ENCODE measurements at places on chromosomes 1 and 21.

DNA sequence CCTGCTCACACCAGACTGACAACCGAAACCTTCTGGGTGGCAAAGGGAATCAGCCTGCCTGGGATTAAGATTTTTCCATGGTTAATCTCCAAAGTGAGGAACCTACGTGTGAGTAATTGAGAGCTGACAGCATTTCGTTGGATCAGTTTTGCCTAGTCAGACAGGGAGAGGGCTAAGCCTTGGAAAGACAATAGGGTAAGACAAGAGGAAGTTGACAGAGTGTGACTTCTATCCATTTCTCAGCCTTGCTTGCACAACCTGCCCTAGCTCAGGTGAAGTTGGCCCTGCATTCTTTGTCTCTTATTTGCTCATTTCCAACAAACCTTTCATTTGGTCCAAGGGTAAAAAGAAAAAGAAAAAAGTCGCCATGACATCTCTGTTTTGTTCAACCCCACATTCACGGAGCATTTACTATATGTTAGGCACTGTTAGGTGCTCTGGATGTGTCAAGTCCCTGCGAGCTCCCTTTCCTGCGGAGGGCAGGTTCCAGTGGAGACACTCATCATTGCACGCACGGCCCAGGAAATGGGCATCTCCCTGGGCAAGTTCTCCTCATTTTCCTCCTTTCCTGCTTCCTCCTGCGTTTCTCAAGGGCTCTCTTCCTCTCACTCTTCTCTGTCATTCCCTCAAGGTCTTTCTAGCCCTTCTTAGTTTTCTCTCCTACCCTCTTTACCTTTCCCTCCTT, 23.3 kb downstream of the KIRREL1 start:
- no peak for DNase-seq

DNA sequence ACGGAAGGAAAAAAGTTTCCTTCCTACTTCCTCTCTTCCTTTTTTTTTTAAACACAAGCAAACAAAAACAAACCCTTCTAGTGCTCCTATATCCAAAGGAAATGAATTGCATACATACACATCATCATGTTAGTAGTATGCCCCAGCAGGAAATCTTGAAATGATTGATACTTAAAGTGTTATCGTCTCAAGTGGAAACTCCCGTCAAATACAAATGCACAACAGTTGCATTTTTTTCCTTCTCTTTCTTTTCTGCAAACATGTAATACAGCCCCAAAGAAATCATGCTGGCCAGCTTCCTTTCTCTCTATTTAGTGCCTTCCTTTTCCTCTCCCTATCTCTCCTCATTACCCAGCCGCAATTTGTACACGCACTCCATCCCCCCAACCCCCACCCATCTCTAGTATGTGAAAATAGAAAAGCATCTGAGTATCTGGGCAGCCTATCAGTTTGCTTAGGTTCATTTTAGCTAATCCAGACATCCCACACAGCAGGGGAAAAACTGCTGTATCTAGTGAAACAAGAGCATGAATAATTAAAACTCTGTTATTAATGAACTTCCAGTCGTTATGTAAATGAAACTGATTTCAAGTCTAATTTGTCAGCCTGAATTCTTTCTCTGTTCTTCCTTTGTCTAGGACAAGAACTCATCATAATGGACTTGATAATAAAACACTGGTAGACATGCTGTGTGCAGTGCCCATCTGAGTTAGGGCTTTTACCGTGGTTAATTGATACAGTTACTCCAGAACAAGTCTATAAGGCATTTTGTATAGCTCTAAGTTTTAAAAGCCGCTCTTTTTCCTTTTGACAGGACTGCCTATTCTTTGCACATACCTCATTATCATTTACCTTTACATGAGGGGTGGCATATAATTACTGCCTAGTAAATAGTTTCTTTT, 336.5 kb upstream of the ADGRL2 start:
- DNase-seq: no peak

GRCh38 chr1:223429821-223430220, 36.6 kb downstream of the CCDC185 start:
- no peak for DNase-seq

DNA sequence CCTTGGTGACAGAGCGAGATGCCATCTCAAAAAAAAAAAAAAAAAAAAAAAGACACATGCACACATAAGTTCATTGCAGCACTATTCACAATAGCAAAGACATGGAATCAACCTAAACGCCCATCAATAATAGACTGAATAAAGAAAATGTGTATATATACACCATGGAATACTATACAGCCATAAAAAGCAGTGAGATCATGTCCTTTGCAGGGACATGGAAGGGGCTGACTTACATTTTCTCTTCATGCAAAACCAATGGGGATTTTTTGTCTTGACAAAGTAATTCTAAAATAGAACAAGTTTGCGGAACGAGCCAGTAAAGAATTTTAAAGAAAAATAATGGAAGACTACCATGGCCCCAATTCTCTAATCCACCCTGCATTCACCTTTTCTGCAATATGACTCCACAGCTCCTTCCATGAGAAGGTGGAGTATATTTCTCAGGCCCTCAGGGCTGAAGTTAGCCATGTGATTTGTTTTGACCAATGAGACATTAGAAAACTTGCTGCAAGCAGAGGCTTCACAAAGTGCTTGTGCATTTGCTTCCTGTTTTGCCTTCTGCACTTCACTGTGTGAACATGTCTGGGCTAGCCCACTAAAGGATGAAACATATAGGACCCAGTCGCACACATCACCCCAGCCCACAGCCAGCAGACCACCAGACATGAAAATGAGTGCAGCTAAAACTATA, 78.8 kb upstream of the NR5A2 start:
- DNase-seq: peak; percentile 34

DNA sequence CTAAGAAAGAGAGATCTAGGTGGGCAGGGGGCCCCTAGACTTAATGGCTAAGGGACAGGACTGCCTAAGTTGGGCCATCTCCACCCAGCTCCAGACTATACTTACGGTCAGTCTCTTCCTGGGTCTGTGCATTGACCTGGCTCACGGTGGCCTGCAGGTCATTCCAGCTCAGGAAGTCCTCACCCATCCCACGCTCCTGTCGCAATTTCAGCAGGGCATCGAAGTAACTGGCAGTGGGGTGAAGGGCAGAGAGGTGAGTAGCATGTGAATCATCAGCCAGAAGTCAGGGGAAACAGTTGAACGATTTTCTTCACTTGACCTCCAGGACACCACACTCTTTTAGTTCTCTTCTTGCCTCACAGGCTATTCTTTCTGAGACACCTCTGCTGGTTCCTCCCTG, 20.5 kb downstream of the IQGAP3 start:
- DNase-seq: no peak

GRCh38 chr1:103063921-103064320, 44.4 kb downstream of the COL11A1 start:
- DNase-seq: no peak

DNA sequence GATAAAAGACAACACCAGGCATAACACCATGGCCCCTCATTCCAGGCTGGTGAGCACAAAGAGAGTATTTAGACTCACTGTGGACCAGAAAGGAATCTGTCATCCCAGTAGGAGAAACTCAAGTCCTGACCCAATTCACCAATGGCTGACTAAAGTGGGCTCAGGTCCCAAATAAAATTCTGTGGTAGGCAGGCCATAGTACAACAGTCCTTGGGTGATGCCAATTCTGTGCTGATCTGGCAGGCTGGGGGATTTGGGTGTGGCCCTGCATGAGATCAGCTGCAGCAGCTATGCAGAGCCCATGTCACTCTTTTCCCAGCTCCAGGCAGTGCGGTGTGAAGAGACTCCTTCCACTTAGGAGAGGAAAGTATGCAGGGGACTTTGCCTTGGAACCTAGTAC, 245.1 kb downstream of the LBR start:
- DNase-seq: no peak

DNA sequence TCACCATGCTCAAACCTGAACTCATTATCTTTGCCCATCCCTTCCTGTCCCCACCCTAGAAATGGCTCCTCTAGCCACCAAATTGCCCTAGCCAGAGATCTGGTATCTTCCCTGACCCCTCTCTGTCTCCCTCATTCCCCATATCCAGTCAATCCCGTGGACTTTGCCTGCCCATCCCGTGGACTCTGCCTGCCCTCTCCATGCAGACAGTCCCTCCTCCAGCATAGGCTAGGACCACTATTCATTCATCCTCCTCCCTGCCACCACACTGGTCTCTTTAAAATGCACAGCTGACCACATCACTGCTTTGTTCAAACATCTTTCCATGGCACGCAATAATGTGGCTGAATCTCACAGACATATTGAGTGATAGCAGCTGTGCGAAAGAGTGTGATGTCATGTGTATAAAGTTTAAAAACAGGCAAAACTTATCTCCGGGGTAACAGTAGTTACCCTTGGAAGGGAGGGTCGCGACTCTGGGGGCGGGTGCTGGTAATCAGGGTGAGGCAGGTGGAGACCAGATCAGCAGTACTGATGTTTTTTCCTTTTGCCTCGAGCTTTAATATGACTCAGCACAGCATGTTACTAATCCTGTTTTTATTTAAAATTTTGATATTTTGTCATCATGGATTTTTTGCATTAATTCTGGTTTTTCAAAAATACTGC, 4.8 kb upstream of the SLC2A1 start:
- DNase-seq: no peak

- no peak for DNase-seq
Measured at GRCh38 chr1:115251856-115252255, 86.2 kb downstream of the NGF start.

- no peak for DNase-seq
Measured at GRCh38 chr1:228150461-228151179, 890 bp downstream of the GJC2 start.

DNA sequence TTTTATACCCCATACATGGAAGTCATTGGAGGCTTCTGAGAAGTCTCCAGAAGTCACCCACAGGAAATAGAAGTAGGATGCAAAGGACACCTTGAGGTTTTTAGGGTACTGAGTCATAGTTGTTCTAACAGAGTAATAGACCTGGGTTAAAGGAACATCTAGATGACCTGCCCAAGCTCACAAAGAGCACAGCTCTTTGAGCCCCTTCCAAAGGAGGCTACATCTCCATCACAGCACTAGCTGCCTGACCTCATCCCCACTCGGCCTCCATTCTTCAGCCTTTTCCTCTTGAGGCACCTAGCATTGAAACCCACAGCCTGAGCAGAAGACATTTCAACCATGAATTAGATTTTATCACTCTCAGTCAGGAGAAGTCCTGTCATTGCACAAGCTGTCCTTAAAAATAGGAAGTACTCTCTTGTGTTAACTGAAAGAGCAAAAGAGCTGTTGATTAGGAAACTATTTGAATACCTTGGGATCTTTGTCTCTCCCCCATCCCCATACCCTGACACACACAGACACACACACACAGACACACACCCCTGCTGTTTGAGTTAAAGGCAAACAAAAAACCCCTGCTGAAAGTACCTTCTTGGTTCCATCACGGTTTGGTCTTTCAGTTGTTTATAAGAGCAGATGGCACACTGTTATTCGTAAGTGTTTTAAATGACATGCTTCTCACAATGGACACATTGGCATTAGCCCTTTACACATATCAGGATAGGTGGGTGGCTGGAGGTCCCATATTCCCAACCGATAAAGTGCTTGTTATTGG, 22.2 kb downstream of the MKNK1 start:
- DNase-seq: no peak

DNA sequence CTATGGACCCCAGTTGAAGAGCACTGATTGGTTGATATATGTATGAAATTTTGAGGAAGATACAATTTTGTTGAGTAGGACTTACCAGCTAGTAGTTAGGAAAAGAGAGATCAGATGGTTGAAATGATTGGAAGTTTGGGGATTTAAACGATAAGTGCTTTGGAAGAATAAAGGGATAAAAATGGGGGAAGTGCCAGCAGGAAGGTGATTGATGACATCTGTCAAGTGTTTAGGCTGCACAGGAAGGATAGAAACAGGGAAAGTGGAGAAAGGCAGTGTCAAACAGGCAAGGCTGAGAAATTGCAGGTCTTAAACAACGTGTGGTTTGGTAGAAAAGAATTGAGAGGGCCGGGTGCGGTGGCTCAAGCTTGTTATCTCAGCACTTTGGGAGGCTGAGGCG, 22.3 kb downstream of the PDC start:
- DNase-seq: no peak

- DNase-seq: no peak
Measured at GRCh38 chr1:109924316-109924715, 13.7 kb downstream of the CSF1 start.

GRCh38 chr1:67759066-67759465, 74.1 kb downstream of the GADD45A start:
- no peak for DNase-seq

DNA sequence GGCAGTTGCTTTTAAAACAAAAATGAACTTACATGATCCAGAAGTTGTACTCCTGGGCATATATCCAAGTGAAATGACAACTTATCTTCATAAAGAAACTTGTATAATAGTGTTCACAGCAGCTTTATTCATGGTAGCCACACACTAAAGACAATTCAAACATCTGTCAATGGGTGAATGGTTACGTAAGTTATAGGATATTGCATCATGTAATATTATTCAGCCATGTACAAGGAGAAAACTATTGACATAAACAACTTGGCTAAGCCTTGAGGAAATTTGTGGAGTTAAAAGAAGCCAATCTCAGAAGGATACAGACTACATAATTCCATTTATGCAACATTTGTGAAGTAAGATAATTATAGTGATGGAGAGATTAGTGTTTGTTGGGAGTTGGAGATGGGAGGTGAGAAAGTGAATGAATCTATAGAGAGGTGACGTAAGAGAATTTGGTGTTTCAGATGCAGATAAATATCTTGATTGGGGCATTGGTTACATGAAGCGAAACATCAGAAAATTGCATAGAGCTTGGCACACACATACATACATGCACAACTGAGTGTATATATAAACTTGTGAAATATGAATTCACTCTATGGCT, 49.9 kb upstream of the GRIK1 start:
- DNase-seq: no peak

- no peak for DNase-seq
Measured at GRCh38 chr1:174678657-174679056, 230.9 kb downstream of the GPR52 start.

GRCh38 chr1:204265665-204266064, 51.9 kb upstream of the GOLT1A start:
- DNase-seq: no peak

GRCh38 chr1:40256401-40257084, 1.5 kb upstream of the ZMPSTE24 start:
- DNase-seq: no peak

- DNase-seq: no peak
Measured at GRCh38 chr1:21871943-21872342, 59.9 kb downstream of the LDLRAD2 start.

Measured in GM12865 (cell line).